NK-92 treated with Interleukin-12 subunit alpha and Interleukin-12 subunit beta, amount 100 ng/mL, for 24 hours (cell line): ENCODE measurements at places on chromosomes 6 and 20.

- DNase-seq, result no peak
These were observed 37.4 kb downstream of the RBM24 start for GRCh38 chr6:17318435-17319165.

DNA sequence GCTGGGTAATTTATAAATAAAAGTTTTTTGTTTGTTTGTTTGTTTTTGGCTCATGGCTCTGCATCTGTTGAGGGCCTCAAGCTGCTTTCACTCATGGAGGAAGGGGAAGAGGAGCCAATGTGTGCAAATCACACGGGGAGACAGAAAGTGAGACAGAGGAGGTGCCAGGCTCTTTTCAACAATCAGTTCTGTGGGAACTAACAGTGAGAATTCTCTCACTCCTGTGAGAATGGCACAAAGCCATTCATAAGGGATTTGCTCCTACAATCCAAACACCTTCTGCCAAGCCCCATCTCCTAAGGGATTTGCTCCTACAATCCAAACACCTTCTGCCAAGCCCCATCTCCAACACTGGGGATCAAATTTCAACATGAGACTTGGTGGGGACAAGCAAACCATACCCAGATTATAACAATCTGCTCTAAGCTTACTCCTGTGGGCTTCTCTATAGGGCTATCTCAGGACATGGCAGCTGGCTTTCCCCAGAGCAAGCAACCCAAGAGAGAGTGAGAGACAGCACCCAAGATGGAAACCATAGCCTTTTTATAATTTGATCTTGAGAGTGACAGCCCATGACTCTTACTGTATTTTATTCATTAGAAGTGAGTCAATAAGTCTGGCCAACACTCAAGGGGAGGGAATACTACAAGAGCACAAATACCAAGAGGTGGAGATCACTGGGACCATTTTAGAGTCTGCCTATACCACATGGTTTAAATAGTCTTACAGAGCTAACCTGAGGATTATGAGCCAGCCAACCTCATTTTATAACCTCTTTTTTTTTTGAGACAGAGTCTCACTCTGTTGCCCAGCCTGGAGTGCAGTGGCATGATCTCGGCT, 22.8 kb upstream of the LRRC1 start:
- no peak for DNase-seq

DNA sequence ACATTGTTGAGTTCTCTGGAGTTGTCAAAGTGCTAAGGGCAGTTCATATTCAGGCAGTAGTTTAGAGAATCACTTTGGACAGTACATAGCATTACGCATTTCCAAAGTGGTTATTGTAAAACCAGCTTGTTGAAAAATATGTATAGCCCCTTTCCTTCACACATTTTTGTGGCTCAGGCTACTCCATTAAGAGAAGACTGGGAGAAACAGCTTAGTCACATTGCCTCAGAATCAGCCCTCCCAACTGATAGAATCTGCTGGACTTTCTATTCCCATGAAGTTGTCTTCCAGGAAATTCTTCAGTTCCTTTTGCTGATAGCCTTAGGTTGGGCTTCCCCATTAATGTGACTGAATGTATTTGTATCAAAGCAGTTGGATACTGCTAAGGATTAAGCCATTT, 39.5 kb upstream of the HDGFL1 start:
- DNase-seq, result no peak

DNA sequence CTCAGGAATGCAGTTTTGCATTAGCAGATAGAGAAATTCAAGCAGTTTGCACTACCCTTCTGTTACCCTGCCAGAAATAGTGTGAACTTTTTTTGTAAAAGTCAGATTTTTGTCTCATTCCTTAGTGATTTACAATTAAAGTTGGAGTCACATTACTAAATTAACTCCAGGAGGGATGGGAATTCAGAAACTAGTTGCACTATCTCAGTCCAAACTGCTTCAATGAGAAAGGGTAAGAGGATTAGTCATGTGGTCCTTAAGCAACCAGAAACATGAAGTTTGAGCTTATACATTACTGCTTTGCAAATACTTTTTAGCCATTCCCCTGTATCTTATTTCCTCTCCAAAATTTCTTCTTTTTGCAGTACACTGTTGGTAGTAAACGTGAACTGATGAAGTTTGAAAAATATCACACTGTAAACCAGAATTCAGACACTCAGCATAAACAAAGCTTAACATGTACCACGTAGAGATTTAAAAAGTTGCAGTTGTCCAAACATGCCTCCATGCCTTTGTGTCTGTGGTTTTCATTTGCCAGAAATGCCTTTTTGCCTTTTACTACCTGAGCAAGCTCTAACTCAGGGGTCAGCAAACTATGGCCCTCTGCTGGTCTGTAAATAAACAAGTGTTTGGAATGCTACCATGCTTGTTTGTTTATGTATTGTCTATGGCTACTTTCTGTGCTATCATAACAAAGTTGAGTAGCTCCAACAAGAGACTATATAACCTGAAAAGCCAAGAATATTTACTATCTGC, 49.7 kb downstream of the TP53INP2 start:
- no peak for DNase-seq

GRCh38 chr6:110958329-110959192, at the start of gene GTF3C6:
Gene GTF3C6 (plus strand): TSS chr6:110958706. CDS start chr6:110958770, 64 bp downstream.
- DNase-seq, result peak; percentile 81

- DNase-seq, result no peak
These were observed 227.1 kb upstream of the ID4 start for GRCh38 chr6:19609972-19610641.

- DNase-seq, result no peak
These were observed 65.0 kb upstream of the VSTM2L start for GRCh38 chr20:37837924-37838323.

- no peak for DNase-seq
These were observed 179.1 kb downstream of the GRIK2 start for GRCh38 chr6:101572627-101573026.

DNA sequence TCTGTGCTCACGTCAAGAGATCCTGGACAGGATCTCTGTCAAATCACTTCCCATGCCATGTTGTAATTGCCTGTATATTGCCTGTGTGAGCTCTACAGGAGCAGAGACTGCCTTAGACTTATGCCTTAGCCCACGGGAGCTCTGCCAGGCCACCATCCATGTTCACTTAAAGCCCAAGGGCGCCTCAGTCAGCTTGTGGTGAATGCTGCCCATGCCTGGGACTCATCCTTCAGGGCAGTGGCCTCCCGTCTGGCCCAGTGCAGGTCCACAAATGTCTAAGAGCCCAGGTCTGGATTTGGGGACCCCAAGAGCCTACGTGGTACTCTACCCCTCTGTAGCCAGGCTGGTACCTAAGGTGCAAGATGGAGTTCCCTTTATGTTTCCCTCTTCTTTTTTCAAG, 22.4 kb upstream of the BPIFA2 start:
- DNase-seq, result no peak

DNA sequence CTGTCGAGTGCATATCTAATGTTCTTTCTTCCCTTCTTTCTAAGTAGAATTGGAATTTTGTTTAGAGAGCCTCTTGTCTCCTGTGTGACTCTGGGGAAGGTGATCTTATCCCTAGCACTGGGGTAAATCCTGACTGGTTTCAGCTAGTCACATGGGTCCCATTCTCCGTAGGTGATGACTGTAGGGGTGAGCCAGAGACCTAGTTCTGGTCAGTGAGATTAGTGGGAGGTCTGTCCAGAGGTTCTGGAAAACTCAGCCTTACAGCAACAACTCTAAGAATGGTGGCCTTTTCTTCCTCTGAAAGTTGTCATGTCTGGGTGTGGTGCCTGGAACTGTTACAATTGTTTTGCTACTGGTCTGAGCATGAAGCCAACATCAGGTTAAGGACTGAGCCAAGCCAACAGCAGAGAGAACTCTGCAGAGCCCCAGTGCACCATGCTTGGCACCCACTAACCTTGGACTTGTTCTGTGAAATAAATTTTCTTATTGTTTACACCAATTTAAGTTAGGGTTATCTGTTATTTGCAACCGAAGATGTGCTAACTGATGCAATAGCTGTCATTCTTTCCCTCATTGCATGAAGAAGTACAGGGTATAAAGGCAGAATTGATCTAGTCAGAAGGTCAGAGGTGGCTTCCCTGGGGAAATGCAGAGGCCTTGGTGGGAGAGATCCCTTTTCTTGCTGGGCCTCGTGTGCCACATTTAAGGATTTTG, 56.8 kb upstream of the TULP4 start:
- DNase-seq, result no peak

DNA sequence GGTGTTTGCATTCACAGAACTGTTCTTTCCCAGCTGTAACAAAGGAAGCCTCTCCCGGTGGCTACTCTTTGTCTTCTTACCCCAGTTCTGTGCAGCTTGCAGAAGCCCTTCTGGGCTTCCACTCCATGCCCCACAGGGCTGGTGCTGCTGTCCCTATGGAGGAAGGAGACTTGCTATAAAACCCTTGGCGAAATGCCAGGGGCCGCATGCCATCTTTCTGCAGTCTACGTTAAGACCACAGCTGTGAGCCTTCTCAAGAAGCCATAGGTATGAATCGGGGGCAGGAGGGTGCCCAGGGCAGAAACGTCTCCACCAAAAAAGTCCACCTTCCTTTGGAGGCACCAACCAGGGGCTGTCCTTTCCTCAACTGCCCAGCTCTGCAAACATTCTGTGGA, 60.7 kb downstream of the PRND start:
- DNase-seq, result no peak

DNA sequence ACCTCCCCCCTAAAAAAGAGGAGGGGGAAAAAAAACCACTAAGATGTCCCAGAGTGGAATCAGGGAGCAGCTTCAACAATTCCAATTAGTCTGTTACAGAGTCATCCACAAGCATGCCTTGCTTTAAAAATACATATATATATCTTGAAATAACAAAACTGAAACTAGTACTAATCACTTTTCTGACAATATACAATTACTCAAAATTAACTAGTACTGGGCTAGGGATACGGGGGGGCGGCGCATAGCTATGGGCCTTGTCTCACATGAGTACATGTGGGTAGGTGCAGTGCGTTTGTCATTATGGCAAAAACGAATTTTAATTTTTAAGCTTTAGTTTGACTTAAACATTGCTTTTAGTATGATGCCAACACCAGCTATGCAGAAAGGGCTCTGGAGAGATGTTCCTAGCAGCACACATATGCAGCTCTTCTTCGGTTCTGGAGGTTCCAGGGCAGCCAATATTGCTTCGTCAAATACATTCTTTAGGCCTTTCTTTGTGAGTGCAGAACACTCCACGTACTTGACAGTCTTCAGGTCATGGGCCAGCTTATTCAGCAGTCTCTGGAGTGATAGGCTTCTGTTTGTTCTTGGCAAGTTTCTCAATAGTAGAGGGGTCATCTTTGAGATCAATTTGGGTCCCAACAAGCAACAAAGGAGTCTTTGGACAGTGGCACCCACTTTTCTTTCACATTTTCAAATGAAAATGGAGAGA, 38.8 kb downstream of the ITCH start:
- DNase-seq, result no peak

DNA sequence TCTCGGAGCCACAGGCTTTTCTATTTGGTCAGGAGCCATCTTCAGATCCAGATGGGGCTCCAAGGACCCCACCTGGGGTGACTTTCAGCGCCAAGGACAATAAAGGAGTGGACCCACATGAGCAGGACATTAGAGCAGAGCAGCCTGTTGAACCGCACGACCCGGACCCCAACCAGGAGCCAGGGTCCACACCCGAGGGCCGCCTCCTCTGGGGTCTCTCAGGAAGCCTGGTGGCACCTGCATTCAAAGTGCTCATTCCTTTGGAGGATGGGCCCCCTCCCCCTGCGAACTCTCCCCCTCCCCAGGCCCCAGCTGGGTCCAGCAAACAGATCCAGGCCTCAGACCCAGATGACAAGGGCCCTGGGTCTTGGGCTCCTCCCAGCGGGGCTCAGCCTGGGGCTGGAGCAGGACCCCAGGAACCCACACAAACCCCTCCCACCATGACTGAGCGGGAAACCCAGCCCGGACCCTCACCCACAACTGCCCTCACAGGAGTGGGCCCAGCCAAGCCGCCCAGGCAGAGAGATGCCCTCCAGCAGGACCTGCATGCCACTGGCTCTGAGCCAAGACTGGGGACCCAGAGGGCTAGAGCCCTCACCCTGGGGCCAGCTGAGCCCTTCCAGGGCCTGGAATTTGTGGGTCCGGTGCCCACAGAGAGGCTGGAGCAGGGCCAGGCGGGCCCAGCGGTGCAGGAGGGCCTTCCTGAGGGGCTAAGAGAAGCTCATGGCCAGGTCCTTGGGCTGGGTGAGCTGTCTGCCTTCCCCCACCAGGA, 23.9 kb downstream of the RAB44 start:
- no peak for DNase-seq

DNA sequence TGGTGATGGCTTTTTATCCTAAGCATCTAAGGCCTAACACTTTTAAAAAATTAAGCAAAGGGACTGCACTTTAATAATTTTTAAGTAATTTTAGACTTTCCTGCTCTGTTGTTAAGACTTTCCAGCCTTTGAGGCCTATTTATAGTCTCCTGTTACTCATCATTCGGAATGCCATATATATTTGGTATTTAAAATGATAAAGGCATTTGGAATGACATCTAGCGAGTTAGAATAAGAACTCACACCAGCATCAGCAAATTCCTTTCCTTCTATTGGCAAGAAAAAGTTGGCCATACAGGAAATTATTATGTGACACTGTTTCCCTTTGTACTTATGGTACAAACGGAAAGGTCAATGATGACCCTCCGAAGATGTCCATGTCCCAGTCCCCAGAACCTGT, 88.1 kb upstream of the STMND1 start:
- no peak for DNase-seq

GRCh38 chr6:21208081-21208795, 385.3 kb upstream of the SOX4 start:
- no peak for DNase-seq

DNA sequence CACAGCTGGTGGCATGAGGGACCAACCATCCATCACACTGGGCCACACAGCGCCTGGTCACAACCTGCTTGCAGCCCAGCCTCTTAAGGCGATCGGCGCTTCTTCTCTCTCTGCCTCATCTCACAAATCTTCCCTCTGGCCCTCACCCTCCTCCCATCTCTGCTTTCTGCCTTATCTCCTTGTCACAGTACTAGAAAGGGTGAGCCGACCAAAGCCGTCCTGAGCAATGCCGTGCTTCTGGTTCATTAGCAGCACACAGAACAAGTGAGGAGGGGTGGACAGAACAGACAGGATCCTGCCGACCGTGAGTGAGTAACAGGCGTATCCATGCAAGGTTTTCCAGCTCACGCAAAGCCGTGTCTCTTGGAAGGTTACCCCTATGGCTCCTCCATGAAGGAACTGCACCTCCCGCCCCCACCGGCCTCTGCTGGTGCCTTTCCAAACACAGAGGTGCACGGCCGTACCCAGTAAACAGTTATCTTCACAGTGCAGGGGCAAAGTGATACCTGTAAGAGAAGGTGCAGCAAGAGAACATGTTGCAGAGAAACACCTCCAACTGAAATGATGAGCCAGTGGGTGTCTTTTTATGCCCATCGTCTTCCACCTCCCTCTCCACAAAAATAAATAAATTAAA, 331.7 kb downstream of the FARS2 start:
- no peak for DNase-seq

- no peak for DNase-seq
These were observed 153.9 kb downstream of the LPA start for GRCh38 chr6:160510199-160510598.

DNA sequence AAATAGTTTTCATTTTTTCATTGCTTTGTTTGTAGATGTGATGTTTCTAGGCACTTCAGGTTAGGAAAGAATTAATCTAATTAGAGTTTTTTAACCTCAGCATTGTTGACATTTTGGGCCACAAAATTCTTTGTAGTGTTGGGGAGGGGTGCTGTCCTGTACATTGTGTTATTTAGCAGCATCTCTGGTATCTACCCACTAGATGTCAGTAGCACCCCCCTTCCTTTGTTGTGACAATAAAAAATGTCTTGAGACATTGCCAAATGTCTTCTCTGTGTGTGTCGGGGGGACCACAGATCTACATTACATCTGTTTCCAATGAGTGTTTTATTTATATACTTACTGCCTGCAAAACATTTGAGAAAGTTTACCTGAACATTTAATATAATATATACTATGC, 45.6 kb downstream of the EYA4 start:
- DNase-seq, result no peak
